ENCODE measurements at places on chromosomes 12 and 14. TPM values are rescaled to one million over a fixed set of nuclear protein-coding genes. Genes with fewer than 3 reads are reported as not detected.

DNA sequence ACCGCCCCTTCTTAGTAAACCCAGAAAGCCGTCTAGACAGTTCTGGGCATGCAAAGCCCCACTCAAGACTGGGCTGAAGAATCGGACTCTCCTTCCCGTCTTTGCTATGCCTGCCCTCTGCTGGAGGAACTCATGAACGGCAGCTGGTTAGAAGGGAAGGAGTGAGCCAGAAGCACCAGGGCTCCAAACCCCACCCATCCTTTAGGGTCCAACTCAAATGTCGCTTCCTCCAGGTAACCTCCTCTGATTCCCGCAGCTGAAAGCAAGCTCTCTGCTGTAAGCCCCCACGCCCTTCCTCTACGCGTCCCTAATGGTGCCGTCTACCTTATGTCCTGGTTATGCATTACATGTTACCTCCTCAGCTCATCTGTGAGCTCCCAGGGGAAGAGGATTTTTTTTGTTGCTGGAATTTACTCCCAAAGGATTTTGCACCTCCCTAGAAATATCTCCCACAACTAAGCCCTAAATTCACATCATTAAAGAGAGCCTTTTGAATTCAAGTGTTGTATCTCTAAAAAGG lies 59.0 kb upstream of the SCN8A start:
- no peak overlapping the region for H3K27ac ChIP-seq
- H3K27me3 ChIP-seq = no peaks in the 10 kb centered on the region
- DNase-seq = peak; percentile 83
- H3K36me3 ChIP-seq = no peaks in the 10 kb centered on the region

- no peaks in the 10 kb centered on the region for H3K4me1 ChIP-seq
- no peak overlapping the region for H3K4me3 ChIP-seq
- DNase-seq = no peak
- H3K36me3 ChIP-seq = no peaks in the 10 kb centered on the region
- no peak overlapping the region for H3K27ac ChIP-seq
- no peaks in the 10 kb centered on the region for H3K27me3 ChIP-seq
These were observed 255.5 kb downstream of the RASSF9 start for GRCh38 chr12:85580562-85581168.

DNA sequence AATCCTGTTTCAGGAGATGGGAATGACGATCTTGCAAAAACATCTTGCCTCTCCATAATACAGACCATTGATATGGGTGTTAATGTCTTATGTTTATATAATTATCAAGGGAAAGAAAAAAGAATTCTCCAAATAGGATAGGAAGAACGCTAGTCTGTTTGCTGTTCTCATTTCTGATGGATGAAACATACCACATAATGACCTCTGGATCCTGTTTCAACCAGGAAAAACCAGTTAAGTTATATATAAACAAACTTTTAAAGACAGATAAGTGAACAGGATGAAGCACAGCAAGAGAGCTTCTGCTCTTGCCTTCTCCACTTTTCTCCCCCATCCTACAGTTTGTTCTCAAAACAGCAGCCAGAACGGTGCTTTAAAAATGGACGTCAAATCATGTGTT lies 27.8 kb downstream of the COQ6 start:
- no peak overlapping the region for H3K27ac ChIP-seq
- H3K4me3 ChIP-seq = no peak overlapping the region
- no peaks in the 10 kb centered on the region for H3K27me3 ChIP-seq
- H3K4me1 ChIP-seq = no peaks in the 10 kb centered on the region
- DNase-seq = no peak

- H3K4me3 ChIP-seq = no peak overlapping the region
- H3K27ac ChIP-seq = no peak overlapping the region
- DNase-seq = no peak
- H3K36me3 ChIP-seq = no peaks in the 10 kb centered on the region
- H3K4me1 ChIP-seq = no peaks in the 10 kb centered on the region
These were observed 25.2 kb upstream of the PPFIBP1 start for GRCh38 chr12:27498761-27499160.

The TMEM229B gene
- 2.2 TPM for total RNA-seq

Data from ovary (tissue), 10 donors.